ENCODE measurements at places on chromosomes 5 and 9.

DNA sequence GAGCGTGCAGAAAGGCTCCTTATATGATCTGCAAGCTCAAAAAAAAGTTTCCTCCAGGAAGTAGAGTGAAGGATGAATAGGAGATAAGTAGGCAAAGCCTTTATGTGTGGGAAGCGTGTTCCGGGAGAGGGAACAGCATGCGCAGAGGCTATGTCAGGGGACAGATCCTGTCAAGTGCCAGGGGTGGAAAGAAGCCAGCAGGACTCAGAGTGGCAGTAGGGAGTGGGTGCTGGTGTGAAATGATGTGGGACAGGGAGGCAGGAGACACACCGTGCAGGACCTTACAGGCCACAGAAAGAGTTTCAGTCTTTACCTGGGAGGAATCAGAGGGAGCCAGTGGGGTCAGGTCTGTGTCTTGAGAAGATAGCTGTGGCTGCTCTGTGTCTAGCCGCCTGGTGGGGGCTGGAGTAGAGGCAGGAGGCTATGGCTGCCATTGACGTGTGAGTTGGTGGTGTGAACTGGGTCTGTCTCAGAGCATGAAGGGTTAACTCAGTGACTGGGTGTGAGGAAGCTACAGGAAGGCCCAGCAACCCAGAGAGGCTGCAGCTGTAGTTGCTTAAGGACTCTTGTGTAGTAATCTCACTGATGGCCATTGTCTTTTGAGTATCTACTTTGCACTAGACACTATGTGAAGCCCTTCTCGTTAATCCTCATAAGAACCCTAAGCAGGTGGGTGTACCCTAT, 71.3 kb downstream of the PPARGC1B start:
- no peak for DNase-seq

DNA sequence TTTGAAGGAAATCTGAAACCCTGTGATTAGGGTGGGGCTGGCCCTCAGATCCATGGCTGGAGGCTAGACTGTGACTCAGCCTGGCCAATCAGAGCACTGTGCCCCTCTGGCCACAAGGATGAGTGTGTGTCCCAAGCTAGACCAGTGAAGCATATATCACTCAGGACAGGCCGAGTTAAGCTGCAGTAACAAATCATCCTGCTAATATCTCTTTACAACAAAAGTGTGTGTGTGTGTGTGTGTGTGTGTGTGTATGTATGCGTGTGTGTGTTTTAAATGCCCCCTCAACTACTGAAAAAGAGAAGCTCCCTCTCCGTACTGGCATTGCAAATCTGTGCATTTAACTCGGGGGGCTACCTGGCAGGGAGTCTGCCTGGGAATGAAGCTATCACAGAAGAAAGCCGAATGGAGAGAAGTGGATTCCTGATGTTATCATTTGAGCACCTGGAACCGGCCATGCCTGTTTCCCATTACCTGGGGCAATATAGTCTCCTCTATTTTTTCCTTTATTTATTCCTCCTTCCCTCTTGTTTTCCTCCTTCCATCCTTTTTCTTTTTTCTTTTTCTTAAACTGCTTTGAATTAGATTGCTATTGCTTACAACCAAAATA, 25.6 kb downstream of the STC2 start:
- DNase-seq = no peak

- no peak for DNase-seq
Observed at GRCh38 chr9:83070261-83070660, 7.3 kb upstream of the RASEF start.

DNA sequence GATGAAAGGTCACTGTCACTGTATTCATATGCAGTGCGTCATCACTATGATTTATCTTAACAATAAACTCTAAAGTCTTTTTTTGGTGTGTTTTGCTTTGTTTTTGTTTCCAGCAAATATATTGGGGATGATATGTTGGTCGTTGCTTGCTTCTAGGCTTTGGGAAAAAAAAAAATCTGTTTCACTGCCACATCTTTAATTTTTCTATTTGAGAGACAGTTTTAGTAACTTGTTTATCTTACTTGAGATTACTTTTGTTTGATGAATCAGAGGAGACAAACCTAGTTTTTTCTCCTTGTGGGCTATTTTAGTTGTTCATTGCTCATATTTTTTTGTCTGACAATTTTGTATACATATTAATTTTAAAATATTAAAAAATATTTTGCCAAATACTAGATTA, 19.4 kb downstream of the CWC27 start:
- no peak for DNase-seq

GRCh38 chr5:119583684-119584083, 45.7 kb upstream of the FAM170A start:
- DNase-seq = no peak

DNA sequence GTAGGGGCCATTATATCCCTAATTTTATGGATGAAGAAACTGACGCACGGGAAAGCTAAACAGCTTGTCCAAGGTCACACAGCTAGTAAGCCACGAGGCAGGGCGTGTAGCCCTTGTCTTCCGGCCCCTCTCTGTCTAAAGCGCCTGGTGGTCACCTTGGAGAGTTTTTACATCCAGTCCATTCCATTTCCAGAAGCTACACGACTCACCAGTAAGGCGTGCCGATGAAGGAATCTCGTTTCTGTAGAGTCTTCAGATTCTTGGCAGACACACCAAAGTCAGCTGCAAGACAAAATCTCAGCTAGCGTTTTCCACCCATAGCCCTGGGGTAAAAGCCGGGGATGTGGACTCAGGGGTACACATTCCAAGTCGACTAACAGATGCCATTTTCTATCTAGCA, 80.5 kb downstream of the STK10 start:
- DNase-seq = no peak

GRCh38 chr5:135430135-135430437, 17.1 kb downstream of the DCANP1 start:
- DNase-seq = no peak

DNA sequence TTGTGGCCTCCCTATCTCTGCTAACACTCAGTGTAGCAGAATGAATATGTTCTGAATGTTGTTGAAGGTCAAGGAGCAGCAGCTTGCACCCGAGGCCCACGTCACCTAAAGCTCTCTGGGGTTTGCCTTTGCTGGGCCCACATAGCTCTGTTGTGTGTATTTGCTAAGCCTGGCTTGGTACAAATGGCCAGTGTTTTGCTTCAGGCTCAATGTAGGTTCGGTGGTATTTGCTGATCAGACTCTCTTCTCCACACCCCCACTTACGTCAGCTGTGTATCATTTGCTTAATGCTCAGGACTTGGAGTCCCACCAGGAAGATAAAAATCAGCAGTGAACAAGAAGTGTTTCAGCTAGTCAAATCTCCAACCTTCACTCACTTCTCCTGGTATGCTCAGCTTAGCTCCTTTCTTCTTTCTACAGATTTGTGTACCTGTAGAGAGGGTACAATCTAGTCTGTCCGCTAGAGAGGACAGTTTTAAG, 4.8 kb upstream of the RFESD start:
- no peak for DNase-seq

DNA sequence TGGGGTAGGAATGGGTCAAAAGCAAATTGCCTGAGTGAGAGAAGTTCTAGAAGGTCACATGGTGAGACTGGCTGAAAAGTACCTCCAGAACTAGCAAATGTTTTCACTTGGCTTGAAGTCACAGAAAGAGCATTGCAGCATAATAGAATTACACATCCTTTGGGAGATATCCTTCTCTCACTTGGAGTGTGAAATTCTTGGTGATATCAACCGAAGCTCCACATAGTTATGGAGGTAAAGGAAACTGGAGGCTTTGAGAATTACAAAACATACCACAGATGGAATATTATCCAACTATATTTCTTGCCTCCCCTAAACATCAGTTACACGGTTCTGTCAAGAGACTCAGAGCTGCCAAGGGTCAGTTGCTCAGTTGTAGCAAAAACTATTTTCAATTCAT, 182.4 kb downstream of the SEMA5A start:
- no peak for DNase-seq

DNA sequence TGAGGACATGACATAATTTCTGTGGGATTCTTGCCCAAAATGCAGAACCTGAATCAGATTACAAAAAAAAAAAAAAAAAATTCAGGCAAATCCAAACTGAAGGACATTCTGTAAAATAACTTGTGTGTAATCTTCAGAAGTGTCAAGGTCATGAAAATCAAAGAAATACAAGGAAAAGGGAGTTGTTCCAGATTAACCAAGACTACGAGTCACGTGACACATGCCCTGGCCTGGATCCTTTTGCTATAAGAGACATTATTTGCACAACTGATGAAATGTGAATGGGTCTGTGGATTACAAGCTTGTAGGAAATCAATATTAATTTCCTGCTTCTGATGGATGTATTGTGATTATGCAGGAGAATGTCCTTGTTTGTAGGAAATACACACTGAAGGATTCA, 216.8 kb upstream of the NFIL3 start:
- DNase-seq = no peak

DNA sequence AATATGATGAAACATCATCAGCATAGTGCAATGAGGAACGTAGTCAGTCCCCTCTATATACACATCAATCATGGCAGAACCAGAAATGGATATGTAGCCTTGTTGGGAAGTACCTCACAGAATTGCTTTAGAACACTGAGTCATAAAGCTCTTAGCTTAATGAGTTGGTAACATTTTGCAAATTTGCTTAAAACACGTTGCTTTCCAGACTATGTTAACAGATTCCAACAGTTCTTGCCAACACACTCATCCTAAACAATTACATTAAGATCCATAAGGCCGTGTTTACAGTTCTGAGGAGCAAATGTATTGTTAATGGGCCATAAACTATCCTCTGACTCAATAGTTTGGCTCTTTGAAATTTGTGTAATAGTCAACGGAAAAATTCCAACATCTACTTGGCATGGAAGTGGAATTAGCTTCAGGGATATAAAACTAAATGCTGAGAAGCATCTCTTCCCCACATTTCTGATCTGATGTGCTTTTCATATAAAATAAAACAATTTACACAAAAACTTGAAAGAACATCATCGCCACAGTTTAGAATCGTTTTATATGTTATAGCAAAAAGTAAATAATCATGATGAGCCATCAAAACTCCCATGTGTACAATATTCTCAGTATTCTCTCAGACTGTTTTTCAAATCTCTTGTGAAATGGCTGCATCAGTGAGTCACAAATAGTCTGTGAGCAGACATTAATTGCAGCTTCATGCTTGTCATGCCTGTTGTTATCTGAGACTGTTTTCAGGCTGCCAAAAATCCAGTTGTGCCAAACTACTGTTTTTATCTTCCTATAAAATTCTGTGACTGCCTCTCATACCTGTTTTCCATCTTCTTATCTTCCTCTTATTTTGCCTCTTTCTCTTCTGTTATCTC, 291.9 kb downstream of the COX7C start:
- DNase-seq = no peak

GRCh38 chr5:132057498-132058255, 2.8 kb upstream of the IL3 start:
- DNase-seq = no peak

DNA sequence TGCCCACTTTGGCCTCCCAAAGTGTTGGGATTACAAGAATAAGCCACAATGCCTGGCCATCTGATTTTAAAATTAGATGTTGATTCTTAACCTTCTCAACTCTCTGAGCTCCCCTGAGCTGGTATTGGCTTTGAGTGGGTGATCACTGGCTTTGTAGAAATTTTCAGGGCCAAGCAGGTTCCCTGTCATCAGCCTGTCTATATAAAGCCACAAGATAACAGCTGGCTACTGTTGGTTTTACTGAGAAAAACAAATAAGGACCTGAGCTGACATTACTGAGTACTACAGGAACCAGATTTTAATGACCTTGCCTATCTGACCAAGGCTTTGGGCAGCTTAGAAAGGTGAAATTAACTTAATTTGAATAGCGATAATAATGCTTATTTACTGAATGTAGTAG, 153.6 kb downstream of the MSX2 start:
- DNase-seq = no peak

GRCh38 chr9:137370865-137371520, 52.0 kb downstream of the EXD3 start:
- DNase-seq = no peak

GRCh38 chr9:129313331-129313955, 135.4 kb upstream of the IER5L start:
- DNase-seq = no peak

DNA sequence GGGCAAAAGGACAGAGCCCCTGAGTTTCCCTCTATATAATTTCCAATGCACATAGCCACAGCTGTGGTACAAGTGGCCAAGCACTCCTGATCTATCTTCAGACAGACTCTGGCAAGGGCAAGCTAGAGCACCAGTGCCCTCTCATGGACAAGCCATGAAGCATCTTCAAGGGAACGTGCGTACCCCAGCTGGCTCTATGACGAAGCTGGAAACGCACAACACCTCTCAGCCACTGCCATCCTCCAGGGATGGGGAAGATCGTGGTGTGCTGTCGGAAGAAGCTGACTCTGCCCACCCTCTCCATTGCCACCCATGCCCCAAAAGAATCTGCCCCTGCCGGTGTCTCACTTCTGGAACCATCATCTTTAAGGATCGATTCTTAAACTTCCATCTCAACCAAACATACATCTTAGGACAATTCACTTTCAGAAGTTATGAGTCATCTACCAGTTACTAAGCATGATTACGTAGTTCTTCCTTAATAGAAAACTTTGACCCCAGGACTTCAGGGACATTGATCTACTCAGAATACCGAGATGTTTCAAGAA, 482.9 kb downstream of the AGTPBP1 start:
- DNase-seq = no peak

GRCh38 chr5:11346336-11346735, 557.9 kb downstream of the CTNND2 start:
- DNase-seq = no peak

DNA sequence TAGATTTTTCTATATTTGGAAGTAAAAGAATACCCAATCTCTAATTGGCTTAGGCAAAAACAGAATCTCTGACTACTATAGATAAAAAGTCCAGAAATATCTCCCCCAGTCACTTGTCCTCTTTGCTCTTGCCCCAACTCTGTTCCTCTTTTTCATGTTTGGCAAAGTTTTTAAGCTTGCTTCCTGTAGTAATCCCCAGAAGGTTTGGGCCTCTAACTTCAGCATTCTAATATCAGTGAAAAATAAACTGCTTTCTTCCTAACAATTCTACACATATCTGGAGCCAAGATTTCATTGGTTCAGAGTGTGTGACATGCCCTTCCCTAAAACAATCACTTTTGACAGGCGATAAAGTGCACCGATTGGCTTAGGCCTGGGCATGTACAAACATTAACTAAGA, 1680.3 kb downstream of the MAT2B start:
- DNase-seq = no peak

DNA sequence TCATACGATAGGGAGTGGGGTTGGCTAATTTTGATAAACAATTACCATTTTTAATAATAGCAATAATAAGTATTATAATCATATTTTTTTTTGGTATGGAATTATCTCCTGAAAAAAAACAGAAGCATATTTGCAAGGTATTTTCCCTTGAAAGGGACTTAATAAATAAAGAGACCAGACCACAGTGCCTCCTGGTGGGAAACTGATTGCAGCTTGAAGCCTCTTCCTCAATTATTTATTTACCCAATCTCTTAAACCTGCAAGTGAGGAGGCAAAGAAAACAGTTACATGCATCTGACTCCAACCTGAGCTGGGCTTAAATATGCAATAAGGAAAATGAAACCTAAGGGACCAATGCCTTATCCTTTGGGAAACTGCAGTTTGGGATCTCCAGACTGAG, 388.1 kb upstream of the ACO1 start:
- no peak for DNase-seq

DNA sequence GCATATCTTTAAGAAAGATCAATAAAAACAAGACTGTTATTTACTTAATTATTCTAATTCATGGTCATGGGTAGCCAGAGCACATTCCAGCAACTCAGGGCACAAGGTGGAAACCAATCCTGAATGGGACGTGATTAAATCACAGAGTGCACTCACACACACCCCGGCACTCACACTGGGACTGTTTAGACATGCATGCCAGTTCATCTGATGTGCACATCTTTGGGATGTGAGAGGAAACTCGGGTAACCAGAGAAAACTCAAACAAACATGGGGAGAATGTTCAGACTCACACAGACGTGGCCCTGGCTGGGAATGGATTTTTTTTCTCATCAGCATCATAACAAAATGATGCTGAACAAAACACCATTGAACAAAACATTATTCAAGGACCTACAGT, 29.4 kb downstream of the SMAD5 start:
- DNase-seq = no peak

All from activated naive CD4-positive, alpha-beta T cell (primary cell).